Melanocyte of skin (primary cell): ENCODE measurements at places on chromosomes 11 and 22. TPM values are rescaled to one million over a fixed set of nuclear protein-coding genes. Genes with fewer than 3 reads are reported as not detected.

The SLCO2B1 gene
- 0.93 and 5.3 TPM in 2 replicates for total RNA-seq

The PRG3 gene
- total RNA-seq, result not detected in 2 replicates

The SLC3A2 gene
- total RNA-seq, result 571 and 693 TPM in 2 replicates

The THY1 gene
- 3.7 and 11.7 TPM in 2 replicates for total RNA-seq

The KRTAP5-11 gene
- total RNA-seq, result not detected in 2 replicates

The SCUBE2 gene
- 2.1 and 38.2 TPM in 2 replicates for total RNA-seq

The KCNK4 gene
- total RNA-seq, result not detected in 2 replicates

The RIMBP3C gene
- 0.34 and 0.36 TPM in 2 replicates for total RNA-seq

The CHEK2 gene
- 28.0 and 36.4 TPM in 2 replicates for total RNA-seq

The APOL5 gene
- total RNA-seq, result not detected in 2 replicates

The NLRP14 gene
- under 0.01 TPM in 1 of 2 replicates, not detected in the other for total RNA-seq

The TBX10 gene
- not detected in 2 replicates for total RNA-seq

The RIC3 gene
- total RNA-seq, result under 0.01 TPM in 1 of 2 replicates, not detected in the other

The TTC36 gene
- 0.77 TPM in 1 of 2 replicates, not detected in the other for total RNA-seq

The ZBTB16 gene
- total RNA-seq, result under 0.01 and 1.8 TPM in 2 replicates

The KDM4D gene
- total RNA-seq, result 2.3 and 2.5 TPM in 2 replicates

The SPDYC gene
- total RNA-seq, result not detected in 2 replicates

The APOC3 gene
- not detected in 2 replicates for total RNA-seq

The MGAT3 gene
- under 0.01 TPM in 1 of 2 replicates, not detected in the other for total RNA-seq

The SMTNL1 gene
- total RNA-seq, result not detected in 2 replicates

The GAB4 gene
- total RNA-seq, result under 0.01 TPM in 2 replicates

The NECTIN1 gene
- total RNA-seq, result 10.6 and 14.7 TPM in 2 replicates

The OR52H1 gene
- 0.36 and 0.69 TPM in 2 replicates for total RNA-seq

The JAML gene
- under 0.01 and 0.36 TPM in 2 replicates for total RNA-seq

The AIFM3 gene
- 2.3 and 3.2 TPM in 2 replicates for total RNA-seq

The BIK gene
- total RNA-seq, result 0.69 TPM in 1 of 2 replicates, not detected in the other

The FXYD6 gene
- 2.8 and 8.7 TPM in 2 replicates for total RNA-seq

The NRGN gene
- 0.33 and 1.7 TPM in 2 replicates for total RNA-seq

The DEFB131B gene
- not detected in 2 replicates for total RNA-seq

The PATL1 gene
- 23.1 and 23.3 TPM in 2 replicates for total RNA-seq

The KRTAP5-2 gene
- total RNA-seq, result not detected in 2 replicates

The OR51B6 gene
- total RNA-seq, result not detected in 2 replicates

The SBF1 gene
- 68.5 and 82.9 TPM in 2 replicates for total RNA-seq

The LRRC56 gene
- total RNA-seq, result 0.33 and 1.4 TPM in 2 replicates

The CATSPER1 gene
- not detected in 2 replicates for total RNA-seq

The SCARF2 gene
- 3.1 and 10.9 TPM in 2 replicates for total RNA-seq

The NXPE2 gene
- not detected in 2 replicates for total RNA-seq

The RNF121 gene
- 16.5 and 21.4 TPM in 2 replicates for total RNA-seq

The OR8A1 gene
- not detected in 2 replicates for total RNA-seq

The OR5B21 gene
- total RNA-seq, result 0.31 TPM in 1 of 2 replicates, not detected in the other

The CCDC73 gene
- total RNA-seq, result not detected in 2 replicates

The PDGFB gene
- not detected in 2 replicates for total RNA-seq

The MRGPRF gene
- under 0.01 and 0.73 TPM in 2 replicates for total RNA-seq

The RASGRP2 gene
- total RNA-seq, result not detected in 2 replicates

The GGTLC3 gene
- not detected in 2 replicates for total RNA-seq

The ANO5 gene
- total RNA-seq, result 10.3 and 13.3 TPM in 2 replicates

The ZC3H12C gene
- total RNA-seq, result 29.6 and 31.5 TPM in 2 replicates

The RANBP1 gene
- total RNA-seq, result 156 and 231 TPM in 2 replicates

The CELSR1 gene
- 14.0 and 15.7 TPM in 2 replicates for total RNA-seq

The PNPLA5 gene
- total RNA-seq, result not detected in 2 replicates

The CTSW gene
- not detected in 2 replicates for total RNA-seq
